Uterus (tissue), 4 donors: ENCODE measurements at places on chromosomes 4 and X. TPM values are rescaled to one million over a fixed set of nuclear protein-coding genes. Genes with fewer than 3 reads are reported as not detected.

- no peak for DNase-seq
Measured at GRCh38 chrX:77447653-77448569, 722 bp downstream of the FGF16 start.

FAM9C gene
- not detected for total RNA-seq

- no peak for DNase-seq
Measured at GRCh38 chrX:25108481-25108880, 92.7 kb upstream of the ARX start.

DNA sequence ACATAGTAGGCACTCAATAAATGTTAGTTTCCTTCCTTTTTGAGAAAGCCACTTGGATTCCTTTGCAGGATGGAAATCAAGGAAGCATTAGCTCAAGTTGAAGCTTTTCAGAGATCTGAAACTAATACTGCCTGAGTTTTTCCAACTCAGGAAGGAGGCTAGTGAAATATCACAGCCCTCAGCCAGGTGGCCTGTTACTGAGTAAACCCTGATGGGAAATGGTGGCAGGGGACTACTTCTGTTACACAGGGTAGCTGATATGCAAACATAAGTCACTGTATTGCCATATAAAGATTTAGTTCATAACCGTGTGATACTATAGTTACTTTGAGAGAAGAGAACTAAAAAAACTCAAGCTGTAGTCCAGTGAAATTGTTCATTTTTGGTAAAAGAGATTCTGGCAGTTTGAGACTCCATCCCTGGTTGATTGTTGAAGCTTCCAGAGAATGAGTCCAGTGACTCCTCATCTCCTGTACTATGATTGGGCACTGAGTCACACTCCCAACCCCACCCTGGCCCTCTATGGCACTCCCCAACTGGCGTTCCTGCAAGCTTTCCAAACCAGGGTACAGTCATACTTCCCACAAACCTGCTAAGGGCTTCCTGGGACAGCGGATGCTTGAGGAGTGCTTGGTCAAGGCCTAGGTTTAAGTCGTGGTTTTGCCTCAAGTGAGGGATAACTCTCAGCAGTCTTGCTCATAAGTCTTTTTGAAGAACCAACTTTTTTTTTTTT is 81.8 kb downstream of the MID1IP1 start:
- no peak for DNase-seq

DNA sequence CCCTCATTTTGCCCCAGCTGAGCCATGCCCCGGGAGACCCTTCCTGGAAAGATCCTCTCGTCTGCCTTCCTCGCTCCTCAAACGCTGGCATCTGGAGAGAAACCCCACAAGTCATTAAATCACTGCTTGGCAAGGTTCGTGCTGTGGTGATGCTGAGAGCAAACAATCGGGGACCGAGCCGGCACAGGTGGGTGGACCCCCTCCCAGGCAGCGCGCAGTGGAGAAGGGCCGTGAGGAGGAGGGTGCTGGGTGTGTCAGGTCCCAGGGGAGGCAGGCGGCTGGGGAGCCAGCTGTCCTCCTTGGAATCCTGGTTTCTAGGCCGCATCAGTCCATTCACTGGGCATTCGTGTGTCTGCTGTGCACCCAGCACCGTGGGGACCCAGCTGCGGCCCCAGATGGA is 64.9 kb upstream of the PSAPL1 start:
- no peak for DNase-seq

DNA sequence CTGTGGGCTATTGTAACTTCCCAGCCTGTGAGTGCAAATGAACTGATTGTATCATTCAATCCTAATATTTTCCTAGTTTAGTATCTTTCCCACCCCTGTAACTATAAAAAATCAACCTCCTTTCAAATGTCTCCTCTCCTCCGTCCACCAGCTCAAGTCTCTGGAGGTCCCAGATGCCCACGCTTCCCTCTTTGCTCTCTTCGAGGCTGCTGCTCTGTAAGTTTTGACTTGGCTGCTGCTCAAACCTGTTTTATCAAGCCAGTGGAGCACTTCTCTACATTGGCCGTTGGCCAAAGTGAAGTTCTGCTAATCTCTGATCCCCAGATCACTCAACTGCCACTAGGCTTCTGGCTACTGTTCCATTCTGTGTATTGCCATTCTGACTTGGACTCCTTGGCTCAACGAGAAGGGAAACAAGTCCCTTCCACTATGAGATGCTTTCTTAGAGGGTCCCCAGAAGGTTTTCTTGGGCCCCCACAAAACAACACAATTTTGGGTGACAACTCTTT is 60.7 kb upstream of the RAPGEF2 start:
- no peak for DNase-seq

IQCM gene
- 0.48 TPM for total RNA-seq

DNA sequence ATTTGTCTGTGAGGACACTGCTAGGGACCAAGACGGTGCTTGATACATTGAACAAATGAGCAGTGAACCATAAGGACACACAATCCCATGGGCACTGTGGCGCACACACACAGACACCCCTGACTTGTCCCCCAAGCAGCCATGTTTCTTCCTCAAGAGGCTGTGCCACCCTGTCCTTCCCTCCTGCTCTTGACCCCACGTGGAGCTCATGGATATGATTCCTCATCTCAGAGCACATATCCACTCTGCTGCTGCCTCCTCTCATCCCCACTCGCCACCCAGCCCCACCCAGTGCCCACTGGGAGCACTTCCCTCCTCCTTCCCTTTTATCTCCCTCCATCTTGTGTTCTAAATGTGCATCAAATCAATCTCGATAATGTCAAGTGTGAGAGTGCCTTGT is 102.4 kb downstream of the PARM1 start:
- no peak for DNase-seq

DNA sequence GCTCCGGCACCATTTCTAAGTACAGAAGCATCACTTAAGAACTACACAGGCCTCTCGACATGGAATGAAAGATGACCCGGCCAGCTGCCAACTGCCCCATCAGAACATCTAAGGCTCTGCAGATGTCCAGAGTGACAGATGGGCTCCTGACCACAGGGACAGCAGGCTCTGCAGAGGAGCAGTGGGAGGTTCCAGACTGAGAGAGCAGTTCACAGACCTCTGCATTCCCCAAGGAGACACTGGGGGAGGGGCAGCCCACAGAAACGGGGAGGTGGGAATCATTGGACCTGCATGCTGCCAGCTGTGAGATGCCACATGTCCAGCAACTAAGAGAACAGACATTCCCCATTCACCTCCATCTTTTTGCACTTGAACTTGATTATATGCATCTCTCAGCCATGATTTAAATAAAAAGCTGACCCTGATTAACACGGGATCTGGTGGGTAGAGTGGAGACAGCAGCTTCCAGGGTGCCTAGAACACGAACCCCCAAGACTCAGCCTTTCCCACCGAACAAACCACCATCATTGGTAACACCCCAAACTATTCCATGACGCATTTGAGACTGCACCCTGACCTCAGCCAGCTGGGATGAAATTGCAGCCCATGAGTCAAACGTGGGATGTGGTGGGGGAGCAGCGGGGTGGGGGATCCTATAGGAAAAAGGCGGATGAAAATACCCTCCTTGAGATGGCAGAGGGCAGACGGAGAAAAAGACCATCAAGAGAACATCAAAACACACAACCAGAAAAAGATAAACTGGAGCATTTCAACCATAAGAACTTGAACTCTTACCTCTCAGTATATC is 47.2 kb downstream of the AFAP1 start:
- DNase-seq: no peak

DNA sequence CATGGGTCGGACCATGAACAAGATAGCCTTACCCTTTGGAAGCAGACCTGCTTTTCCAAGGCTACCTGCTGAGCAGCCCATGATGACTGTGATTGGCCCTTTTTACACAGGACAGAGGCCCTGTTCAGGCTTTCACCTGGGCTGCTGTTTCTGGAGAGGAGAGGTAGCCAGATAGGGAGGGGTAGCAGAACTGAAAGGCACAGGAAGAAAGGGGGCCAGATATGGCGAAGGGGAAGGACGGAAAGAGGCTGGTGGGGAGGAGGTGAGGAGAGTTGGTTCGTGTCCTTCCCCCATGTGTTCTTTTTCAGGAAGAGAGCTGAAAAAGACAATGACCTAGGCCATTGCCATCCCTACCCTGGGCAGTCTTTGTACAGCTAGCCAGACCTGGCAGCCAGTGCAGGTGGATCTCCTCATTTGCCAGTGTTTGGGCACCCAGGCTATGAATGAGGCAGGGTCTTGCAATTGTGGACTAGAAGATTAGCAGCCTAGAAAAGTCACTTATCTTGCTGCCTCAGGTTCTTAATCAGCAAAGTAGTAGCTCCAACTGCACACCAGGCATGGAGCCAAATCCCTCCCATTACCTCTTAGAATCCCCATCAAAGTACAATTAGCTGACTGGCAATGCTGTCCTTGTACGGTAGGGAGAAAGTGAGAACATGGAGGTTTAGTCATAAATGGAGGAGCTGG is 139.6 kb downstream of the AMMECR1 start:
- no peak for DNase-seq

- DNase-seq: no peak
Measured at GRCh38 chr4:81982846-81983540, 390.8 kb downstream of the HNRNPD start.

DNA sequence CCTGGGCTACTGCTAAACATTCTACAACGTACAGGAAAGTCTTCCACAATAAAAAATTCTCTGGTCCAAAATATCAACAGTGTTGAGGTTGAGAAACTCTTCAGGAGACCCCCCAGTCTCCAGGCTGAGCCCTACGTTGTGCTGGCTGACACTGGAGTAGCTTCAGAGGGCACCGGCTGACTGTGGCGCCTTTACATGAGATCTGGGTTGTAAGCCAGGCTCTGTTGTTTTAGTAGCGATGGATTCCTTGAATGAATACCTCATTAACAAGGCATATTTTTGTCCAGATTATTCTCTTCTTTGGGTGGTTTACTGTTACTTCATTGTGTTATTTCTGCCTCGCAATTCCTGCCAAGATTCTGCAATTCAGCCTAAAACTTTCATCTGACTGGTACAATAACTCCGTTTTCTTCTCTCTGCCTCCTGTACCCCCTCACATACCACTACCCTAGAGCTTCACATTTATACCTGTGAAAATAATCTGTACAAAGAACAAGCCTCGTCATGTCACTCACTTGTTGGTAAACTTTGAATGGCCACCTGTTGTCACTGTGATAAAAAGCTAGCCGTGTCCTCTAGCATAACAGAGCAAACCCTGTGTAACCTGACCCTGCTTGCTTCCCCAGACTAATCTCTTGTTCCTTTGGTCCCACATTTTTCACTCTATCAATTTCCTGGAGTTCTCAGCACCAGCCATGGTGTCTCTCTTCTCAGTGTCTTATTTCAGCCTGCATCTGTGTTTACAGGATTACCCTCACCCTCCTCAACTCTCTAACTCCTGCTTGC is 1476.1 kb upstream of the TENM3 start:
- DNase-seq: no peak

DNA sequence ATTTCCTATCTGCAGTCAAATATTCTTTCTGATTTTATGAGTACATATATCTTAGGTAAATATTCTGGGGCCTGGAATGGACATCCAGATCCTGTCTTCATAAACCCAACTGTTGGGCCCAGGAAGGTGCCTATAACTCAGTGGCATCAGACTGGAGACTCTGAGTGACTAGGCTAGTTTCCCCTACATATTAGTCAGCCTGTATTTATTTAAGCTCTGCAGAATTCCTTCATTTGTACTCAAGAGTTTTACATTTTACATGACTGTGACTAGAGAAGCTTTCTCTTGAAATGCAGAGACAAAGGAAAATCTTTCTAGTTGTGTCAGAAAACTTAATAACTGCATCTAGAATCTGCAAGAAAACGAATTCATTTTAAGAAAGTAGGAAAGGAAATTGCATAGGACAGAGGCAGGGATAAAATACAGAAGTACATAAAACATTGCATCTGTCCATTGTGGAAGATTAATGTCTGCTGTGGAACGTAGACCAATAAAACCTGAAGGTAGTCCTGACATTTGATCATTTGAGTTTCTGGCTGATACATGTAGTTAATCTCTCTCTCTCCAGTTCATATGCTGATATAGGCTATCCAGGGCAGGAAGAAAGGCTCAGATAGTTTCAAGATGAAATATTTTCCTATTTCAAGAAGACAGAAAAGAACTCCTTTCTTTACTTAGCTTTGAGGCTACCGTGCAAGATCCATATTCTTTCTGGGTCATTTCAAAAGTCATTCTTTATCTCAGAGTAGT is 78.2 kb downstream of the OPHN1 start:
- no peak for DNase-seq

- no peak for DNase-seq
Measured at GRCh38 chr4:6225469-6225868, 25.1 kb upstream of the JAKMIP1 start.

- no peak for DNase-seq
Measured at GRCh38 chrX:9055354-9055753, 21.4 kb upstream of the FAM9B start.

PITX2 gene
- 0.14 TPM for total RNA-seq

POU3F4 gene
- total RNA-seq: not detected

GRCh38 chr4:186630128-186630527 is 74.8 kb upstream of the MTNR1A start:
- DNase-seq: no peak
